ENCODE measurements at places on chromosomes 2 and 18. TPM values are rescaled to one million over a fixed set of nuclear protein-coding genes. Genes with fewer than 3 reads are reported as not detected.

DNA sequence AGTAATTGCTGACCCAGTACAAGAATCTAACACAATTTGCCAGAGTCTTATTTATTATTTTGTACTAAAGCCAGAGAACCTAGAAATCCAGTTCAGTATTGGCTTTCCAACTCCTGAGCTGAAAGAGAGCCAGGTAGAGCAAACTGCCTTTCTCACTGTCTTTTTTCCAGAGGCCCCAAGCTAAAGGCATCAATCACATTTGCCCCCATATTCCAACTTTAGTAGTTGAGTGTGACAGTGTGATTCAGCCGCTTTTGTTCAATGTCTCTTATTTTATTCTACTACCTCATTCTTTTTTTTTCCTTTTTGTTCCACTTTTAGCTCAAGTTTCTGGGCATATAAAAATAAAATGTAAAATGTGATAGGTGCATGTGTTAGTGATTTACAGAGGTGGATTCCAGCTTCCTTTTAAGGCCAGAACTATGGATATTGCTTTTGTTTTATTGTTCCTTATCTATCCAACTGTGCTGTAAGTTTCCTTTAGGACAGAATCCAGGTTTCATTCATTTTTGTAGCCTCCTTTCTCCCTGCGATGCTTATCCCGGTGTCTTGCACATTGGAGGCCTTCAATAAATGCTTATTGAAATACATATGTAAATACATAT lies 153.0 kb downstream of the ZEB2 start:
- no peak for DNase-seq

DNA sequence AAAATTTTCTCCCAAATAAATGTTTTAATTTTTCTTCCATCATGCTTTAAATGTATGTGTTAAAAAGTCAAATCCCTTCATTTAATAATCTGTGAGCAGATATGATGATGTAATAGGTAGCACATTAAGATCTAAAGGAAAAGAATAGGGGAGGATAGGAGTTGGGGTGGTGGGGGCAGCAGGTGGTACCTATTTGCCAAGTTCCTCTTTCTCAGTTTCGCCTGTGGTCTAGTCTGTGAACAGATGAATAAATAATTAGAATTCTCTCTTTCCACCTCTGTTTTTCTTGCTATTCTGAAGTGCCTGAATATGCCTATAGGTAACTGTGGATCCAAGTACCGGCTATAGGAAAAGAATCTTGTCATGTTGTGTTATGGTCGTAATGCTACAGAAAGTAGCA lies 152.5 kb downstream of the NRXN1 start:
- no peak for DNase-seq

Gene IKZF2
- 13.3 TPM for total RNA-seq

Gene GALNT5
- 6.8 TPM for total RNA-seq
